ENCODE measurements at places on chromosomes 4 and X.
A peak's percentile ranks its signal among the peaks of the same experiment; 100 is the strongest.

GRCh38 chr4:110128472-110128919 is 69.9 kb downstream of the ELOVL6 start:
- no peak for DNase-seq

DNA sequence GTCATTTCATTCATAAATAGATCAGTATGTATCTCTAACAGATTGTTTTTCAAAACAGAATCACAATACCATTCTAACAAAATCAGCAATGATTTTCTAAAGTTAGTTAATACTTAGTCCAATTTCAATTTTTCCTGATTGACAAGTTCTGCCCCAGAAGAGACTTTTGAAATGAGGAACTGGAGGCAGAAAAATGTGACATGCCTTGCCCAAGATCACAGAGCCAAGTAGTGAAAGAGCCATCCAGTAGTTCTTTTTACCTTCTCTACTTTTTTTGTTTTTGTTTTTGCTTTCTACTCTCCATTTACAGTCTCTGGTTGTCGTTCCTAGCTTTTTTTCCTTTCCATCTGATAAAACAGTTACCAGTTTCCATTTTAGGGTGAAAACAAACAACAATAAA is 129.3 kb upstream of the TMEM164 start:
- no peak for DNase-seq

GRCh38 chr4:132383571-132384199 is 765.4 kb upstream of the PCDH10 start:
- no peak for DNase-seq

DNA sequence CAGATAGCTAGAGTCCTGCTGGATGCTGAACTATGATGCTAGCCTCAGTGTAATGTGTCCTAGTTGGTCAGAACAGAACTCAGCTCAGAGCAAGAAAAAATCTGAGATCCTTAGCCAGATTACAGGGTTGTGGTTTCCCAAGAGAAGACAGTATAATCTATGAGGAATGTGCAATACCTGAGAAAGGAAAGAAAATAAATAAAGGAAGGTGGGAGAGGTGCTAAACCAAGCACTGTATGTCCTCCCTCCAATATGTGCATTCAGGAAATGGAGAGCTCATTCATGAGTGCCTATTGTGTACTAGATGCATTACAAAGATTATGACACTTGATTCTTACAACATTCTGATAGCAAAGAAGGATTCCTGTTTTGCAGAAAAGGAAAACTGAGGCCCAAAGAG is 7.5 kb downstream of the USP26 start:
- DNase-seq = peak; percentile 13

DNA sequence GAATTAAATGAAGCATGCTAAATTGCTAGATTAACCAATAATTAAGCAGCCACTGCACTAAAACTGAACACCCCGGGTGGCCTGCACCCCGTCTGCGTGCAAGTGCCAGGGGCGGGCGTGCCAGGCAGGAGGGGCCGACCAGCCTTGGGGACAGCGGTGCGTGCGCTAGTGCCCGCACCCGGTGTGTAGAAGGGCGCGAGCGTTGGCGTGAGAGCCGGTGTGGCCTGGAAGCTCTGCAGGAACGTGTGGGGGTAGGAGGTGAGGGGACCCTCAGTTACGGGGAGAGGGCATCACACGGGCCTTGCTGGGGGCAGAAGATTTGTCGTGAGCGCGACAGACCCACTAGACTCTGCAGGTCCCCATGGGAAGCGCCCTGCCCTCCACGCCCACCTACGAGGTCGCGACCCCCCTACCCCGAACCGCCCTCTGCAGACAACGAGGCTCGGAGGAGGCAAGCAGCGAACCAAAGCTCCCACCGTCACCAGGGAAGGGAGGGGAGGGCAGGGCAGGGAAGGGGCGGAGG is 105.8 kb downstream of the FAM53A start:
- DNase-seq = no peak

DNA sequence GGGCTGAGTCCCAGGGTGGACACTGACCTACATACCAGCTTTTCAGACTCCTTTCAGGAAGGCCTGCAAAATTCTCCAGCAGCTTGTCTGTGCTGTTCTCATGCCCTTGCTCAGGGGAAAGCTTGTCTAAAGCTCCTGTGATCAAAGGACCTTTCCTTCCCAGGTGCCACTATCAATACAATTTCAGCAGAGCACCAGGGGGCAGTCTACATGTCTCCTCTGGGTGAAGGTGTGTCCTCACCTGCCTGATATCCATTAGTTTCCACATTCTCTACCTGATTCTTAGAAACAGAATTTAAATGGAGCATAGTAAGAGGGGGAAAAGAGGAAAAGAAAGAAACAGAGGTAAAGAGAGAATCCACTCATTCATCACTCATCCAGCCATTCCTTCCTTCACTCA is 114.2 kb downstream of the PPARGC1A start:
- no peak for DNase-seq

- no peak for DNase-seq
These were observed 782 bp downstream of the ARHGAP24 start for GRCh38 chr4:85475631-85476233.

GRCh38 chrX:12315526-12315925 is 177.3 kb downstream of the FRMPD4 start:
- DNase-seq = no peak

DNA sequence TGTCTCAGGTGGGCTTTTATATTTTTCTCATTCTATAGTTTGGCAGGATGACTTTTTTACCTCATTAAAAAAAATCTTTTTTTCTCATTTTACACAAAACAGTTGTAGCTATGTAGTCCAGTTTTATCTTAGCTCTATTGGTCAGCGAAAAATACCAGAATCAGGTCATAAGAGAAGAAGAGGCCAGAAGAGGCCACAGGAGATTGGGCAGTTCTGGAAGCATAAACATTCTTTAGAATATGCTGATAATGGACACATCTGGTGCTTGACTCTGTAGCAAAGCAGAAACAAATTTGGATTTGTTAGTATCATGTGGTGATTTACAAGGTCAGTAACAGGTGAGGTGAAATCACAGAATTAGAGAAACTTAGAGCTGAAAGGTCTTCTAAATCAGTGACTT is 66.6 kb upstream of the ARHGAP24 start:
- DNase-seq = no peak

DNA sequence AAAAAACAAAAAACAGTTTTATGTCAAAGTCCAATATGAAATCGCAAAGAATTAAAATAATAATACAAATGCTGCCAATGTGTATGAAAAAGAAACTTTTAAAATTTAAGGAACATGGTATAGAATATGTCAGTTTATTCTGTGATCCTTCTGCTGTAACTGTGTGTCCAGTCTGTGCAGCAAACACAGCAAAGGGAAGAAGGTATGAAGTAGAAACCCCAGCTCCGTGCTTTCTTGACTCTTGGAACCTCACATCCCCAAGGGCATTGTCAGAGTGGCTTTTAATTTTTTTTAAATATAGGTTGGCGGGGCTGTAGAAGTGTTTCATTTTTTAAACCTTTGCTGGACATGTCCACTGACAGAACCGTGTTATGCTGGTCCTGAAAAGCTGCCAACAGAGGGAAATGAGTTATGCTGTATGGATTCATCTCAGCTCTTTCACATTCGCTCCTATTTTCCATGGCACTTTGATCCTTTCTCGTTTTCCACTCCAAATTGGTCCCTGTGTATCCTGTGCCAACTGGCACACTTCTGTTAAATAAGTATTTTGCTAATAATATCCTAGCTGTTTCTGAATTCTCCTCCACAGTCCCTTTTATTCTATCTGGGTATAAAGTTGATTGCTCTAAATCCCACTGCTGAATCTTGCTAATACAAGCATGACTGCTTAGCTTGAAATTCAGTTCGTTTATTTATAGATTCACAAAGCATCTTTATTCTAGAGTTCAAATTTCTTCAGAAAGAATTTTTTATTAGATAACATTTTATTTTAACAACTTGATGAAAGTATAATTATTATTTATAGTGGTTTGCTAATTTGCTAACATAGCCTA is 127.0 kb upstream of the DDIT4L start:
- peak; percentile 51 for DNase-seq

GRCh38 chr4:139709660-139710059 is 44.0 kb downstream of the MGST2 start:
- no peak for DNase-seq
